CD4-positive, alpha-beta T cell treated with Interleukin-2 at 100 ng/mL for 4 hours (primary cell): ENCODE measurements at places on chromosomes 5 and 9.

DNA sequence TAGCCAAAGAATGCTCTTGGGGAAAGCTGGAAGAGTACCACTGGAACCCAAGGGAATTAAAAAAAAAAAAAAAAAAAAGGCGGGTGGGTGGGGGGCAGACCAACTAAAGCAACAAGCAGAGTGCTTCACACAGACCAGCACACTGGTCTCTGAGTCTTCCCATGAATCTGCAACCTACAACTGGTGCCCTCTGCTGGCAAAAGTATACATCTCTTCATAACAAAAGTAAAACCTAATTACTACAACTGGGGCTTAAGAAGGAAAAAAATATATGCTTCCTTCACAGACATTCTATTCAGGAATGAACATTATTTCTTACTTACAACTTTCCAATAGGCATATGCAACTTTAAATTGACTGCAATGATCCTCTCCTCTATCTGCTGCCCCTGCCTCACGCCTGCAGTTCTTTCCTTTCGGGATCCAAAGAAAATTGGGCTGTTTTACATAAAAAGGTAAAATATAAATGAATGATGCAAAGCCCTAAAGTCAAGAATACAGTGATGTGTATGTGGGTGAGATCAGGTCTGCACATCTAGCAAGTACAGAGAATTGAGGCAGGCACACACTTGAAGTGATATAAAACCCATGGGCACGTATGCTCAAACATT, 7.2 kb upstream of the KLHL3 start:
- DNase-seq, result peak; percentile 80

DNA sequence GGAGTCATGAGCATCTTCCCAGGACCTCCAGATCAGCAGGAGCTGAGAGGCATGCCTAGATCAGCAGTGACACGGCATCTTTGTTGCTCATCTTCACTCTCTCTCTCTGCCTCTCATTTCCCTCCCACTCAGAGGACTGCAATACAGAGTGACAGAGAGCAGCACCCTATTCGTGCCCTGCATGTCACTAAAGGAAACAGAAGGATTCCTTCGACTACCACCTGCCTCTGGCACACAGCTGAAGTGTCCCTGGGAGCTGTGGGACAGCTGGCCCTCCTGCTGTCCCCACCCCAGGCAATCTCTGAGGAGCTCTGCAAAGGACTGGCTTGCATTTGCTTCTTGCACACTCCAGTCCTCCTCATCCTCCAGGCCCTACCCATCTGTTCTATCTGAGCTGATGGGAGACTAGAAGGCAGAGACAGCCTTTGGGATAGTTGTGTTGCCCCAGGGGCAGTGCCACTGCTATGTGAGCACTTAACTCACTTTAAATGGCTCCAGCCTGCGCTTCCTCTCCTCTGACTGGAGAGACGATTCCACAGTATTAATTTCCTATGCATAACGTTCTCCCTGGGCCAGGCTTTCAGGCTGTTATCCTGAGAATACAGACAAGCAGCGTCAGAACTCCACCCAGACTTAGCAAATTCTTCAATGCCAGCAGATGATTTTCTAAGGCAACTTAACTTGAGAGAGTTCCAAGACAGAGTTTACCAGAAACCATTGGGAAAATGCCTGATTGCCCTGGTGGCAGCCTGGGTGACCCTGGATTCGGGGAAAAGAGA, 167.6 kb upstream of the MAP1B start:
- DNase-seq, result no peak

DNA sequence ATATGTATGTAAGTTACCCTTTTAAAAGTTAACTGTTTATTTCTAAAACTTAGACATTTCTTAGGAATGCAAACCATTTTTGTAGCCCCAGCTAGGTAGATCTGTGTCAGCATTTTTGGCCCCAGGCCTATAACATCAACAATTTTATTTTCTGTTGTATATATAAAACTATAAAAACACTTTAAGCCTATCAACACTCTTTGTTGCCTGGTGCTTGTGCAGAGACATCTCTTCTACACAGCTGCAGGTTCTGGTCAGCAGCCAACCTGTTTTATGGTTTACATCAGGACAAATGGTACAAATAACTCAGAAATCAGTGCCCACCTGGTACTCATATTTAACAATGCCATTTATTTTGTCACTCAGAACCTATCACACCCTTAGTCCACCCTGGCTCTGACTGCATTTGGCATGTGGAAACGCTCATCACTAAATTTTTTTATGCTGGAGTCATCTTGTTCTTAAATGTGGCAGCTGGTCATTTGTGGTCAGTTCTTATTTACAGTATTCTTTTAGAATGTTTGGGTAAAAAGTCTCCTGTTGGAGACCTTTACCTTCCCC, 173.4 kb downstream of the DNAH5 start:
- no peak for DNase-seq

- peak; percentile 83 for DNase-seq
Observed at GRCh38 chr9:127921557-127922120, 4.8 kb upstream of the ST6GALNAC4 start.

GRCh38 chr5:50574121-50574520, 92.3 kb upstream of the PARP8 start:
- no peak for DNase-seq

DNA sequence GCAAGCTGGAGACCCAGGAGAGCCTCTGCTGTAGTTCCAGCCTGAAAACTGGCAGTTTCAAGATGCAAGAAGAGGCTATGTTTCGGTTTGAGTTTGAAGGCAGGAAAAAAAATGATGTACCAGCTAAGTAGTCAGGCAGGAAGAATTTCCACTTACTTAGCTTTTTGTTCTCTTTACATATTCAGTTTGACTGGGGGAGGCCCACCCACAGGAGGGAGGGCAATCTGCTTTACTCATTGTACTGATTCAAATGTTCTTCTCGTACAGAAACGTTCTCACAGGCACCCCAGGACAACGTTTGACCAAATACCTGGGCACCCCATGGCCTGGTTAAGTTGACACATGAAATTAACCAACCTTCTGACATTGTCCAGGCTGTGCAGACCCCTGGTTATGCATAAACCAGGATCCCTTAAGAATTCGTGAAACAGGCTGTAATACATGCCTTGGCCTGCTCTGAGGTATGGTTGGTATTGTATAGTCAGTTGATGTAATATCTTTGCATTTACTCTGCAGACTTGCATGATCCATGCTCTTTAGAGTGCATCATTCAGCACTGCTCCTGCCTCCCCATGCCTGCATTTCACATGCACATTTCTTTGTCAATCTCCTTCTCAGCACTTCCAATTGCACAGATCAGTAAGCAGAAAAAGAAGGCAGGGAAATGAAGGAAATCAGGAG, 687.1 kb downstream of the TAF11L14 start:
- DNase-seq, result no peak

DNA sequence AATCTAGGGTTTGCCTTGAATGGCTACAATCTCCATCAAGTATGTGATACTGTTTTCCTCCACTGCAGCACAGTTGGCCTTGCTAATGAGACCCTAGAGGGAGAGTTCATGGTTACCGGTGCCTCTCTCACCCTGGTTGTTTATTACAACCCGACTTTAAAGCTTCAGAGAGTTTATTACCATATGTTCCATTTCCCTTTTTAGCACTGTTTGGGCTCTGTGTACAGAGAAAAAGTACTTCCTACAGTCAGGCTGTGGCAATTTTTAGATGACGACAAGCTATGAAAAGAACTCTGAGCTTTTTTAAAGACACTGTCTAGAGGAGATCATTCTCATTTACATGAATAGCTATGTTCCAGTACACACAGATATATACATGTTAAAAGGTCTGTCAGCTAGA, 48.8 kb upstream of the PLCXD3 start:
- DNase-seq, result no peak

DNA sequence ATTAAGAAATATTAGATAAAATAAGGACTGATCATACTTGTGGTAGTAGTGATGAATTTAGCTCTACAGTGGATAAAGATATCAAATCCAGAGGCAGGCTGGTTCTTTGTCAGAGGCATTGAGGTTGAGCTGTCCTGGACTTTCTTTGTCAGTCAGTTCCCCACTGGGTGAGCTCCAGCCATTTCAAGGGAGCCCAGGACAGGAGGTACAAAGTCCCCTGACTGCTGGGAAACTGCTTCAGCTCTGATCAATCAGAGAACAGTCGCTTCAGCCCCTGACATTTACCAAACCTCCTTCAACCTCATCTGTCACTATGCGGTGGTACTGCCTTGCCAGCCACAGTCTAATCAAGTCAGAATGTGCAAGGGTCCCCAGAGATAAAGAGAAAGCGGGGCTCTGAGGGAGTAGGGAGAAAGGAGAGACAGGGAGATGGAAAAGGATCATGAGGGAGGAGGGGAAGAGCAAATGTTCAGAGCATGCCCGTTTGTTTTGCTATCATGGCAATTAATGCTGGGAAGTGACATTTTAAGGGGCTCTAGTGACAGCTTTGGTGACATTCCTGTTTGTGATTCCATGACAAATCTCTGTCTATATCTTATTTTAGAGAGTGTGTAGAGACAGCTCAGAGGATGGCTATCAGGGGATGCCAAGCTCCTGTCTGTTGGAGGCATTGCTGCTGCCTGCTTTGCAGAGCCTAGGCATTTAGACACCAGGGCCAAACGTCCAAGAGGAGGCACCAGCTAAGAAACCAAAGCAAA, 223.2 kb downstream of the ASTN2 start:
- no peak for DNase-seq

DNA sequence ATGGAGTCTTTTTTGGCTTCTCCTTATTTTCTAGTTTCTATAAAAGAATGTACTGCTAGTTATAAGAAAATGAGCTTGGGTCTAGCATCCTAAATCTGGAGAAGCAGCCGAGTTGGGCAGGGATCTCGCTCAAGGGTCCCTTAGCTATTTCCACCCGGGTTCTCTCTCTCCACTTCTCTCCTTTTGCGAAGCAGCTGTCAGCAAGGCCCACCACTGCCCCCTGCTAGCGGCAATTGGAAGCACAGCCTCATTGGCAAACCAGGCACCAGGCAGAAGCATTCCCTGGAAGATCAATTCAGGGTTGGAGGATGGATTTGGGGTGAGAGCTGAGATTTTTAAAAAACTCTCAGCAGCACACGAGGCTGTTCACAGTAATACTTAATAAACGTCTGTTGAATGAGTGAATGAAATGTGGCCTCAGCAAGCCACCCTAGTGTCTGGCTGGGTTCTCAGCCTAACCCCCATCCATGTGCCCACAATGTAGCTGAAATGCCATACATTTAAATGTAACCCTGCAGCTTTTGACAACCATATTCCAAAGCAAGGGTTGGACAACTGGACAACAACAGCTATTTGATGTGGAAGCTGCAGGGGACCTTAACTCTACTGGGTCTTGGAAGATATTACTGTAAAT, 34.6 kb upstream of the TNIP1 start:
- peak; percentile 75 for DNase-seq

DNA sequence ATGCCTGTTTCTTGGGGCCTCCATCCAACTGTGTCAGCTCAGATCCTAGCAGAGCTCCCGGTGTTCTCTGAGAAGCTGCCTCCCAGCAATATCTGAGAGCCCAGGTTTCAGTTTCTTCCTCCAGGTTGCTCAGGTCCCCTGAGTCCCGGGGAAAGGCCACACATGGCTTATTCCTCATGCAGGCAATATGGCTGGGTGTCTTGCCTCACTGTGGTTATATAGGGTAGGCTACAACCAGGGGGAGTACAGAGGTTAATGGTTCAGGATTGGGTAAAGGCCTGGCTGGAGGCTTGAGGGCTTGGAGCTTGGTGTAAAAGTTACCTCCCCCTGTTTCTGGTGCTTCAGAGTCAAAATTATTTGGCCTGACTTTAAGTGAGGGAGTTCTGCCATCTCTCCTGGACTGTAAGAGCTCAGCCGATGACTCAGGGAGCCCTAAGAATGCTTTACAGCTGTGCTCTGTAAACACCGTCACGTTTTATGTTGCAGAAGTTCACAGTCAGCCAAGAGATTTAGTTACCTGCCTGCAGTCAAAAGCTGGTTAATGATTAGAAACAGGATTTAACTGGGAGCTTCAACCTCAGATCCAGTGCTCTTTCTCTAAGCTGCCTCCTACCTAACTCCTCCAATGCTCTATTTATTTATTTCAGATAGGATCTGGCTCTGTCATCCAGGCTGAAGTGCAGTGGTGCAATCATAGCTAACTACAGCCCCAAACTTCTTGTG, 24.3 kb upstream of the UBAP2 start:
- no peak for DNase-seq

DNA sequence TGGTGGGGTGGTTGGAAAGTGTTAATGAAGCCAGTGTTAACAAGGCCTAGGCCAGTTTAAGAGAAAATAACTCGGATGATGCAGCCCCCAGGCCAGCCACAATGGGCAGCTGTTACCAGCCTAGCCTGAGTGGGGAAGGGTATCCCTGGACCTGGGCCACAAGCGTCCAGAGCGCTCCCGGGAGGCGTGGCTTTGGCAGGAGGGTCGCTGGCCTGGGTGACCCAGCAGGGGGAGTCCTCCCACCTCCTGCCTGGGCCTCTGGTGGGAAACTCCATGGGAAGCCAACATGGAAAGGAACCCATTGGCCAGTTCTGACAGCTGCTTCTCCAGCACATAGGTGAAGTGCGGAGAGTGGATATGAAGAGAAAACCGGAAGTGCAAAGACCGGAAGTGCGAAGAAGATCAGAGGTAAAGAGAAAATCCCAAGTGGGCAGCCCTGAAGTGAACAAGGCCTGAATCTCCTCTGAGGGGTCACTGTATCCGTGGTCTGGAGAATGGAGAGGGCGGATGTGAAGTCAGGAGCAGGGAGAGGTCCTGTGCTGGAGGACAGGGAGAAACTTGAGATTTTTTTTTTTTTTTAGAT, 79.0 kb downstream of the ADCY2 start:
- no peak for DNase-seq

GRCh38 chr9:37909326-37909725, 5.4 kb upstream of the SLC25A51 start:
- no peak for DNase-seq

DNA sequence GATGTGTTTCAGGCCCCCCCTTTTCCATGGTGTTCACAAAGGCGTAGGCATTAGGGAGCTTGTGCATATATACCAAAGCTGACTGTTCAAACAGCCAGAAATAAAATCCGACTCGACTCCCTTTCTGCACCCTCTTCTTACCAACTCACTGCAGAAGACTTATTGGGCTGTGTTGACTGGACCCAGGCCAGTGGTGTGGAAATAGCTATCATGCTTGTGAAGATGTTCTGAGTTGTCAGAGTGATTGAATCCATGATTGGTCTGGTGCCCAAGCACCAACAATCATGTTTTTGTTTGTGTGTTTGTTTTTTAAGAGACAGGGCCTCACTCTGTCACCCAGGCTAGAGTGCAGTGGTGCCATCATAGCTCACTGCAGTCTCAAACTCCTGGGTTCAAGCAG, 21.6 kb downstream of the TJP2 start:
- DNase-seq, result no peak

GRCh38 chr5:178304761-178305645, 72.4 kb upstream of the PHYKPL start:
- no peak for DNase-seq

DNA sequence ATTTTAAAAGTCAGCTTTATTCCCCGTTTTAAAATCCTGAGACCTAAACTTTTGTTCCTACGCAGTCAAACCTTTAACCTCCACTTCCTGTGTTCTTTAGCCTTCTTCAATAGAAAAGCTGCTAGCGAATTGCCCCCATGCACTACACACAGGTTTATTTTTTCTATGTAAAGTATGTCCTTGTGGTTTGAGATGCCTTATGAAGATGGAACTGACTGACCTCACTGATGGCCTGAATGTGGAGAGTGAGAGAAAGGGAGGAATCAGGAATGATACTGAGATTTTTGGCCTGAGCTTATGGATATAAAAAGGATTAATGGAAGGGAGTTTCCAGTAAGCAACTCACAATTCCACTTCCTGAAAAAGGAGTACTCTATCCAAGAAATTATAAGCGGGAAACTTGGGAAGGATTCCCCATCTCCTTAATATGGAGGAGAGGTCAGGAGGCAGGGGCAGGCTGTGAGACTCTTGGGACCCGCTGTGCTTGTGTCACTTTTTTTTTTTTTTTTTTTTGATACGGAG, 89.5 kb downstream of the UGCG start:
- DNase-seq, result no peak

- no peak for DNase-seq
Observed at GRCh38 chr5:97499605-97500004, 316.6 kb upstream of the RIOK2 start.
